ENCODE measurements at places on chromosomes 4 and X.

- peak; percentile 6 for DNase-seq
Observed at GRCh38 chr4:78776729-78777575, 802 bp downstream of the BMP2K start.

- DNase-seq, result no peak
Observed at GRCh38 chr4:144656850-144657249, 10.9 kb downstream of the HHIP start.

DNA sequence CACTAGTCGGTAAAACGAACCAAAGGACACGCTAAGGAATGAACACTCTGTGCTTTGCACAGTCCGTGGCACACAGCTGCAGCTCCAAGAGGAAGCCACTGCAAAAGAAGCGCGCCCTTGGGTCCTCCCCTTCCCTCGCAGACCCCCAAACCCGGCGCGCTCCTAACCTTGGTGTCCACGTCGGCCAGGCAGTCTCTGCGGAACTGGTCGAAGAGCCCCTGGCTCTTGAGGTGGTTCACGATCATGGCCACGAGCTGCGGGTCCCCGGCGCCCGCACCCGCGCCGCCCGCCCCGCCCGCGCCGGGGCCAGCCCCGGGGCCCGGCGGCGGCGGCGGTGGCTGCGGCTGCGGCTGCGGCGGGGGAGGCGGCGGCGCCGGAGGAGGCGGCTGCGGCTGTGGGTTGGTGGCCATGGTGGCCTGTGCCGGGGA is 333 bp downstream of the BOD1L1 start:
- no peak for DNase-seq

DNA sequence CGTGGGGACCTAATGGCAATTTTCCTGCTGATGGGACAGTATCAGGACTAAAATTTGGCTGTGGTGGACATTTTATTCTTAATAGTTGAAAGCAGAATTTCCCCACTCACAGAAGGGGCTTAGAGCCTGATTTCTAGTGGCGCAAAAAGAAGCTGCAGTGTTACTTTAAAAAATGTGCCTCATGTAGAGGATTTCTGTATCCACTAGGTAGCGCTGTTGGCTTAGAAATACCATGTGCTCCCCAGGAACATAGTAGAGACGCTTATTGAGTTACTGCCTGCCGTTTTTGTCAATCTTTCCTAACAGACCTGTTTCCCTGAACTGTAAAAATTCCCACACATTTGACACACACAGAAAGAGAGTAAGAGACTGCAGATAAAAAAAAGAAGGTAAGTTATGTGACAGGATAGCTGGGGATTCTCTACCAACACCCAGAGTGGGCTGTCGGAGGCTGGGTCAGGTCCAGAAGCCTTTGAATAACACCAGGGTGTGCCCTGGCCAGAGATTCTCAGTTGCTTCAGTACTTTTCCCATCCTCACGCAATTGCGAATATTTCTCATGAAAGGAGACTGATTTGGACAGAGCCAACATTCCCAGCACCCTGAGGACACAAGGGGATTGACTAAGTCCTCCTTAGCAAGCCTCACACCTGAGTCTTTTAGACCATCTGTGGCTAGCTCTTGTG is 88.4 kb downstream of the ZXDA start:
- no peak for DNase-seq

DNA sequence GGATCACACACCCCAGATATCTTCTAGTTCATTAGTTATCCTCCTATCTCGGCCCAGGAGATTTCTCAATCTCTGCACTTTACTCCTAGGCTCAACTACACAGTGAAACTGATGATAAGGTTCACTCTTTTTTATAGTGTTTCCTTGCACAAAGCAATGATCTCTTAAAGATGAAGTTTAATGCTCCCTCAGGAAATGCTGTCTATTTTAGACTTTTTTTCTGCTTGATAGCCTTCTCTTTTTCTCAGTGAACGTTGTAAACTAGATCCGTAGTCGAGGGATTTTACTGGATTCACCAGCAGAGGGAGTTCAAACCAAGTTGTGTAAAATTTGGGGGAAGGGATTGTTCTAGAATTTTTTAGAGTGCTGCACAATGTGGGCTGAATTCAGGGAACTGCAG is 269.6 kb downstream of the GBA3 start:
- DNase-seq, result no peak

GRCh38 chrX:30620980-30621618 is 32.1 kb upstream of the GK start:
- no peak for DNase-seq

DNA sequence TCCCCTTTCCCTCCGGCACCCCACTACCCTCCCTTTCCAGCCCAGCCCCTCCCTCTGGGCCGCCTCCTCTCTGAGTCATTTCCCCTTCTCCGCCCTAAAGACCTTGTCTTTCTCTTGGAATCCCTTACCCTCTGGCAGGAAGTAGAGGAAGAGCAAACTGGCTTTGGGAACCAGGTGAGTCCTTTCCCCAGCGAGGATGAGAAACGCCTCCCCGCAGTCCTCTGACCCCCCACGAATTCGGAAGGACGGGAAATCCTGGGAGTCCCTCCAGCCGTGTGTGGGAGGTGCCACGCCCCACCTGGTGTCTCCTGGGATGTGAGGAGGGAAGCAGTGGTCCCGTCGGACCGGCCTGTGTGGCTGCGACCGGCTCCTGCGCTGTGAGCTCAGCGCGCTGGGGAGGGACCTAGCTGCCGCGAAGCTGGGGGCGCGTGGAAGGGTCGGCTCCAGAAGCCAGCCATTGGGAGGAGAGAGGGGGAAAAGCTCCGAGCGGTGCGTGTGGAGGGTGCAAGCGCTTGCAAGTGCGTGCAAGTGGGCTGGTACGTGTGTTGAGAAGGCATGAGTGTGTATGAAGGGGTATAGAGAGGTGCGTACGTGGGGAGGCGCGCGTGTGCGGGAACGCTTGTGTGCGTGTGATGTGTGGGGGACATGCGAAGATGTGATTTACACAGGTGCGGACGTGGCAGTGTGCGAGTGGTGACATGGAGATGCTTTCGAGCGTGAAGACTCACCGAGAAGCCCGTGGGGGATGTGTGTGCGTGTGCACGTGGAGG is 46.3 kb downstream of the TEX13B start:
- DNase-seq, result no peak

- no peak for DNase-seq
Observed at GRCh38 chr4:81512757-81513501, 41.2 kb upstream of the RASGEF1B start.

GRCh38 chr4:78749972-78750727 is 26.0 kb upstream of the BMP2K start:
- no peak for DNase-seq

DNA sequence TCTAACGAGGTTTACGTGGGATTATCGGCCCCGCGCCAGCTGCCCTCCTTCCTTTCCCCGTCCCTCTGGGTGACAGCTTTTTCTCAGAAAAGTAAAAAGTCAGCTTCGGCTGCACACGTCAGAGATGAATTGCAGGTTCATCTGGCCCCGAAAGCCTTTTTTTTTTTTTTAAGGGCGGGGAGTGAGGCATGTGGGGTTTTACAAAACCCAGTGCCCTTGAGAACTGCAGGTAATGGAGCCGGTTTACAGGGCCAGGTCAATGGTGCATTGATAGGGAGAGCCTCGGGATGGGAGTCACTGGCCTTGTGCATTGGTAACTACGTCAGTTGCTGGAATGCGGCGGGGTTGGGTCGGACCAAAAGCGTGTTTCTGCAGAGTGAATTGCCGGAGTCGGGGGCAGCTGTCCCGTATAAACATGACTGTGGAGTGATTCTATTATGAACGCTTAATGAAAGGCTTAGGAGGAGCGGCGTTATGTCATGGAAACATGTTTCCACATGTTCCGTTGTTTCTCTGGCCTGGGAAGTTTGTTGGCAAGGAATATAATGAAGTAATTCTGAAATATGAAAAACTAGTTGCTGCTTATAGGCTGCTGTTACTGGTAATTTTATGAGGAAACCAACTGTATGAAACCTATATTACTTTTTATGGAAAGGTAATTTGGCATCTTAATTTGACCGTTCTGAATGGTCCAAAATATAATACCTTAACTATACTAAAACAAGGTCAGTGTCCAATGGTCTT is 1.1 kb downstream of the HSPA4L start:
- no peak for DNase-seq

DNA sequence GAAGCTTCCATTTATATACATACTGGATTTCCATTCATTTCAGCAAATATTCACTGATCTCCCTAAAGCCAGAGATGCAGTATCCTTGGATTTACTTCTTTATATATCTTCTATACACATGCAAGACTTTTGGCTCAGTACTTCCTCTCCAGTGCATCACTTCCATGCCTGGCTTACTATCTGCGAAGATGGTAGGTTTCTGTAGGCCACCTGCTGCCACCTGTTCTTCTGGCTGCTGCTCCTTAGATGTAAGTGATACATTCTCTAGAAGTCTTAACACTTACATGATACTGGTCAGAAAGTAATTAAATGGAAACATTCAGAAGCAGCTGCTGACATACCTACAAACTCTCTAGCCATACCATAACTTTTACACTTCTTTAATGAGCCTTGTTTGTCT is 48.9 kb downstream of the TBC1D9 start:
- no peak for DNase-seq

DNA sequence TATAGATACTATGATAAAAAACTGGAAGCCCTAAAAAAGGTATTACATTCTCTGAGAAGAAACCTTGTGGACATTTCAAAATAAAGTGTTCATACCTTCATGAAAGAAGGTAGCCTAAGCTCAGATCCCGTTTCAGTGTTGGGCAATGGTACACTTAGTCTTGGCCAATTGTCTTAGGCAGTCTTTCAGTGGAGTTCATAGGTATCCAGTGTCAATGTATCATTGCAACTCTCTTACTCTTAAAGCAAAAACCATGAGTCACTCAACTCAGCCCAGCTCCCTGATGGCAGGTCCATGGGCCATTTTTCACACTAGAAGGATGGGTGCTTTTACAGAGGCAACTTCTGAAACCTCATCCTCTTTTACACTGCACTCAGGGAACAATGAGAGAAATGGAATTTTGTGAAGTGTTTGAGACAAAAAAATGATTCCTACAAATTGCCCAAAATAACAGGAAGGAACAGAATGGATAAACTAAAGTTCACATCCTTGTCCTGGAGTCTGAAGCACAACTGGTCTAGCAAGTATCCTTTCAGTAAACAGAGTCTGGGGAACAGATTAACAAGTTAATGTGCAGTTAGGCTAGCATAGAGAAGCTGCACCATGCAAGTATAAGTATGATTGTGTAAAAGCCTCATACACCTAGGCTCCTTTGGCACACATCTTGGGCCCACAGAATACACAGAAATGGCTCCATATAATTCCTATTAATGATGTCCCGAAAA is 7.0 kb upstream of the ZNF827 start:
- DNase-seq, result no peak

DNA sequence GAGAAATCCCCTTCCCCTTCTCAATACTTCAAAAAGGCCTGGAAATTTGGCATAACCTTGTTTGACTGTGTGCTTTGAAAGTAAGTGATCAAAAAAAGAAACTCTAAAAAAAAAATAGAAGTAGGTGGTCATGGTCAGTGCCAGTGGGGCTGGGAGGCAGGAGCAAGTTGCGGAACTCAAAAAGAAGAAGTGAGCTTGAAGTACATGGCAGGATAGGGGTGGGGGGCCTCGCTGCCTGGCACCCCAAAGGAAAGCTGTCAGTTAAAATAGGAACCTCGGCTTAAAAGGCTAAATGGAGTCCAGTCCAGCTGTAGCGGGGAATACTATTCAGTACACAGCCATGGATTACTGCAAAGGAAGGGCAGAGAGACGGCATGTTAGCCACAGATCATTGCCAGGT is 12.2 kb upstream of the NKRF start:
- no peak for DNase-seq

DNA sequence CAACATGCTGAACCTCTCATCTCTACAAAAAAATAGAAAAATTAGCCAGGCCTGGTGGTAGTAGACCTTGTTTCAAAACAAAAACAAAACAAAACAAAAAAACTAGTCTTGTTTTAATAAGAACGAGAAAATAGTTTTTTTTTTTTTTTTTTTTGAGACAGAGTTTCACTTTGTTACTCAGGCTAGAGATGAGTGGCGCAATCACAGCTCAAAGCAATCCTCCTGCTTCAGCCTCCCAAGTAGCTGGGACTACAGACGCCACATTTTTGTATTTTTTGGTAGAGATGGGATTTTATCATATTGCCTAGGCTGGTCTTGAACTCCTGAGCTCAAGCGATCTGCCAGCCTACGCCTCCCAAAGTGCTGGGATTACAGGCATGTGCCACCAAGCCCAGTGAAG is 47.7 kb upstream of the UGDH start:
- no peak for DNase-seq

DNA sequence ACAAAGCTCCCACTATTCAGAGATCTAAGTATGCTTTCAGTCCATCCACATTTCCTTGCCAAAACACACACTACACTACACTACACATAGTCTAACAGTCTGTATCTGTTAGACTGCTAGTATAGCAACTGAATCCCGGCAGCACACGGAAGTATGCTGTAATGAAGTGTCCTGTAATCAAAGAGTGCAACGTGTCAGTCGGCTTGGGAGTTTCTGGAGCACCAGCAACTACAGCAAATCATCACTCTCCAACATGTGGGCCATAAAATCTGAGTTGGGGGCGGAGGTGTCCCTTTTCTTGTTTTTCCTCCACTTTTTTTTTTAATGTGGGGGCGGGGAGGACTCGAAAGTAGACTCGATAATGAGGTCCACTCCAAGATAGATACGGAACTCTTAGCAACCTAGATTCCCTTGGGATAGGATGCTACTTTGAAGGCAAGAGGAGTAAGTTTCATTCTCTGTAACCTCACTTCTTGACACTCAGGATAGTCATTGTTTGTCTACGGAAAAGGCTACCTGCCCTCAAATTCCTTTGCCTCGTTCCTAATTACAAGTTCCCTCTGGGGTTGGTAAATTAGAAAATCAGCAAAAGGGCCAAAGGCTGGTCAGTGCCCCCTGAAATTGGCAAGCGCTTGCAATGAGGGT is 722 bp downstream of the SLC10A7 start:
- no peak for DNase-seq

GRCh38 chr4:154076921-154077320 is 288.0 kb upstream of the SFRP2 start:
- no peak for DNase-seq

DNA sequence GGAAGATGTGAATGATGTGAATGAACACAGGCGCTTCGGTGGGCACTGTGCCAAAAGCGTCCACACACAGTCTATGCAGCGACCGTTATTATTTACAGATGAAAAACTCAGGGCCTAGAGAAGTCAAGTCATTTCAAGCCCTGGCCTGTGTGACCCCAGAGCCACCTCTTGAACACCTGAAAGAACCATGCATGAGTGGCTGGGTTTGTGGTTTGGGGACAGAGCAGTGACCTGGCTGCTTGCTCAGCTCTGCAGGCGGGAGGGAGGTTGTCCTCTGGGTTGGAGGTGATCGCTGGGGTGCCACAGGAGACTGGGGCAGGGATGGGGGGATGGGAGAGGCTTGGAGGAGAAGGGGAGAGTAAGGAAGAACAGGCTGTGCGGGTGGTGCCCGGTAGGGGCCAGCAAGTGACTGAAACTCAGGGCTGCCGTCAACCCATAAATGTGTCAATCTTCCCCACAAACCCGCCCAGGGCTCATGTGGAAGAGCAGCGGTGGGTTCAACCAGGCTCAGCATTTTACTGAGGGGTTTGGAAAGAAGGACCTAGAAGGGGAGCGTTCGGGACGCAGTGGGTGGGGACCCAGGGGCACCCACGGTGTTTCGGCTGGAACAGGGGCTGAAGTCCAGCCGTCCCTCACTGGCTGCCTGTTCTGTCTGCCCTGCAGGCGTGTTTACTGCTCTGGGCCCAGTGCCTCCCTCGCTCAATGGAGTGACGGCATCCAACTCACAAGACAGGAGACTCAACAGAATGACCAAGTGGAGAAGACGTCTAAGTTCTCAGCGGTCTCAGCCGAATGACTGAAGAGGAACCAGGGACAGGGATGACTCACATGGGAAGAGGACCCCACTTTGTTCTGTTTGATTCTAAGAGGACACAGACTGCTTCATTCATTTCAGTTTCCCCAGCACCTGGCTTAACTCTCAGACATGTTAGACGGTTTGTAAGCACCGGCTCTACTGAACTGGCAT is 167.8 kb downstream of the AFAP1 start:
- no peak for DNase-seq

All from stimulated activated CD4-positive, alpha-beta T cell treated with anti-CD3 and anti-CD28 coated beads, Interleukin-1b, Interleukin-23, amount 100 ng/mL, for 1 hour (primary cell).